ENCODE measurements at places on chromosomes 7 and 10. TPM values are rescaled to one million over a fixed set of nuclear protein-coding genes. Genes with fewer than 3 reads are reported as not detected.
A peak's percentile ranks its signal among the peaks of the same experiment; 100 is the strongest.

DNA sequence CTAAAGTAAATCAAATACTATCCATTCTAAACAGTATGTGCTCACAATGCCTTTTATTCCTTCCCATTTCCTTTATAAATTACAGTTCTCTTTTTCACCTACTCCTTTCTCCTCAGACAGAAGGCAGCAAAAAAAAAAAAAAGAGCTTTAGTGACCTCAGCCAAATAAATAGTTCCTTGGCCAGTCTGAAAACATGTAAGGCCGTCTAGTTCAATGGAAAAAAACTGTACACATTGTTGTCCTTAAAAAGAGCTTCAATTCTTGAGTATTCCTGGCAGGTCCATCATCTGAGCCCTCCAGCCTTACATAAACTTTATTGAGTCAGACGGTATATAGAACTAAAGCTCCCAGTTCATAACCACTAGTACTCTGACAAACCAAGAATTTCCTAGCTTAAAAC lies 185.4 kb downstream of the CACNA2D1 start:
- no peak for DNase-seq

GRCh38 chr10:91992031-91992430 lies 68.5 kb downstream of the BTAF1 start:
- no peak for DNase-seq

DNA sequence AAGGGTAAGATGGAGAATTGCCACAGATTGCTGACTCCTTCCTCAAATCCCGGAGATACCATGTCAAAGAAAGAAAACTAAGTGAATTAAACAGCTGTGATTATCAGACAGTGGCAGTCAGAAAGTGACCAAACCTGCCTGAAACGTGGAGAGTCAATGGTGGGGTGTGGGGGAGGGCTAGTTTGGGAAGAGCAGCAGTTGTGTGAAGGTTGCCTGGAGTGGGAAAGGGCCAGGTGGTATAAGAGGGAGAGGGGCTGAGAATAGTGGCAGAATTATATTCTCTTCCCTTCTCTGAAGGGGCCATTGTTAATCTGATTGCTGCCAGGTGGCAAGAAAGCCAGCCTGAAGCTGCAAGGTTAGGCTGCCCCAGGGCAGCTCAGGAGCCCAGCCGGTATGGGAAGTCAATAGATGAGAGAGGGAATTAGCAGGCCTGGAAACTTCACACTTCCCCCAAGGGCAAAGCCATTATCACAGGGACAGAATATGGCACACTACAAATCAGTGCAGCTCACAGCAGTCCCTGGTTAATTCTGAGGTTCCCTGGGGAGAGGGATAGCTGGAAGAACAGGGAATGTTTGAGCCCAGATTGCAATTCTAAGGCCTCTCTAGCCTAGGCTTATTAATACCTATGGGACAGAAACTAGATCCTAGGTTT lies 83.9 kb upstream of the ITGB1 start:
- no peak for DNase-seq

- DNase-seq, result no peak
These were observed 132.4 kb downstream of the CDK14 start for GRCh38 chr7:90728568-90728967.

DNA sequence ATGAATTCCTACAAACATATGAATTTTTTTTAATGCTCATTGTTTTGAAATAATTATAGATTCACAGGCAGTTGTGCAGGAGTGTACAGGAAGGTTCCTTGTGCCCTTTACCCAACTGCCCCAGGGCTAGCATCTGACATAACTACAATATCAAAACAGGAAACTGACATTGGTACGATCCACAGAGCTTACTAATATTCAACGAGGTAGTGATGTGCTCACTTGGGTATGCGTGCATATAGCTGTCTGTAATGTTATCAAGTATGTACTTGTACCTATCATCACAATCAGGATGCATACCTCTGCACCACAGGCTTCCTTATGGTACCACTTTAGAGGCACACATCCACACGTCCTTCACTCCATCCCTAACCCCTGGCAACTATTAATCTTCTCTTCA lies 68.3 kb downstream of the BMS1 start:
- DNase-seq, result no peak

GRCh38 chr10:71622154-71622526 lies 97.4 kb downstream of the C10orf105 start:
- DNase-seq, result peak; percentile 52

- no peak for DNase-seq
These were observed 38.4 kb upstream of the PLXNA4 start for GRCh38 chr7:132614428-132615318.

GRCh38 chr10:86871563-86872183 lies 85.7 kb downstream of the MMRN2 start:
- no peak for DNase-seq

DNA sequence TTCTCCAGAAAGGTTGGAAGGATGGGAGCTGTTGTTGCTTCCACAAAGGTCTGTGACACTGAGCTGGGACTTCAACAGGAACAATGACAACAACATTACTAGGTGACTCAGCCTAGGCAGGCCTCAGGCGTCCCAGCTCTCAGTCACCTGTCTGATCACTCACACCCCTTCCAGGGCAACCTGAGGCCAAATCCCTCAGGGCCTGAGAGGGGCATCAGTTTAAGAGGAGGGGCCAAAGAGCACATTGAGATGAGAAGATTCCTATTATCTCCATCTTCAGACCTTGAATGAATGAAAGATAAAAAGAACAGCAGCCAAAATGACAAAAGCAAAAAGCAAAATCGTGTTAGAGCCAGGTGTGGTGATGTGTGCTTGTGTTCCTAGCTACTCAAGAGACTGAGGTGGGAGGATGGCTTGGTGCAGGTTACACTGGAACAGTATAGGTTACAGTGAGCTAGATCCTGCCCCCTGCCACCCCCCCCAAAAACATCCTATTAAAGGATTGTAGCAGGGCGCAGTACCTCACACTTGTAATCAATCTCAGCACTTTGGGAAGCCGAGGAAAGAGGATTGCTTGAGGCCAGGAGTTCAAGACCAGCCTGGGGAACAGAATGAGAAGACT lies at the start of gene ATG9B:
Gene ATG9B, minus strand, starts transcription at position 60 of the 622 bp plus-strand sequence. CDS start 71 bp downstream, outside the sequence.
- no peak for DNase-seq

GRCh38 chr10:49512121-49512809 lies 26.7 kb downstream of the ERCC6 start:
- DNase-seq, result no peak

DNA sequence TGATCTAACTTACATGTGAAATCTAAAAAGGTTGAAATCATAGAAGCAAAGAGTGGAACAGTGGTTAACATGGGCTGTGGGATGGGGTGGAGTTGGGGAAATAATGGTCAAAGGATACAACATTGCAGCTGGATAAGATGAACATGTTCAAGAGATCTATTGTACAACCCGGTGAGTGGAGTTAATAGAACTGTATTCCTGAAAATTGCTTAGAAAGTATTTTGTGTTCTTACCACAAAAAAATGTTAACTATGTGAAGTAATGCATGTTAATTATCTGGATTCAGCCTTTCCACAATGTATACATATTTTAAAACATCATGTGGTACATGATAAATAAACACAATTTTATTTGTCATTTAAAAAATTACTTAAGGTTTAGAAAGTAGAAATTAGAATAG lies 271.0 kb upstream of the LRRTM3 start:
- no peak for DNase-seq

GRCh38 chr7:22435105-22435504 lies 64.9 kb downstream of the STEAP1B start:
- no peak for DNase-seq

DNA sequence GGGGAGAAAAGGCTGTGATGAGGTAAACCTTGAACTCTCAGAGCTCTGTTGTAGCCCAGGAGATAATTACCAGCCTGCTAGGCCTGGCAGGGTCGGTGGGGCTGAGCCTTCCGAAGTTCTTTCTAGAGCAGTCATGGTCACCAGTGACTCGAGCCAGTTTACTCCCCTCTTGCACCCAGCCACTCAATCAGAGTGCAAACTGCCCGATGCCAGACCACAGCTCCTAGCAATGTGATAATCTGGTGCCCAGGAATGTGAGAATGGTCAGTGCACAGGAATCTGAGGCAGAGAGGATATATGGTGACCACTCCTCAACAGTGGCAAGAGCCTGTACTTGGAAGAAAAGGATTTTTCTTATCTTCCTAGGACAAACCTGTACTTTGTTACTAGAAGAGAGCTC lies 46.4 kb upstream of the KMT2E start:
- DNase-seq, result no peak

DNA sequence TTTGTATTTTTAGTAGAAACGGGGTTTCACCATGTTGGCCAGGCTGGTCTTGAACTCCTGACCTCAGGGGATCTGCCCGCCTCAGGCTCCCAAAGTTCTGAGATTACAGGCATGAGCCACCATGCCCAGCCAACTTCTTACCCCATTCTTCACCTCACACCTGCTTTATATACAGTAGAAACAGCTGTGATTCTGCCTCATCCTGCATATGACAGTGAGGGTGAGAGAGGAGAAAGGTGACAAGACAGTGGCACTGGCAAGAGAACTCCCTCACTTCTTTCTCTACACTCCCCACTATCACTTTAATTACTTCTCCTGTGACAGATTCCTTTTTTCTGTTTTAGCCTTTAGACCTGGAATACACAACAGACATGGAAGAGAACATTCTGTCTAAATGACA lies 61.8 kb upstream of the CAPZA2 start:
- DNase-seq, result no peak

DNA sequence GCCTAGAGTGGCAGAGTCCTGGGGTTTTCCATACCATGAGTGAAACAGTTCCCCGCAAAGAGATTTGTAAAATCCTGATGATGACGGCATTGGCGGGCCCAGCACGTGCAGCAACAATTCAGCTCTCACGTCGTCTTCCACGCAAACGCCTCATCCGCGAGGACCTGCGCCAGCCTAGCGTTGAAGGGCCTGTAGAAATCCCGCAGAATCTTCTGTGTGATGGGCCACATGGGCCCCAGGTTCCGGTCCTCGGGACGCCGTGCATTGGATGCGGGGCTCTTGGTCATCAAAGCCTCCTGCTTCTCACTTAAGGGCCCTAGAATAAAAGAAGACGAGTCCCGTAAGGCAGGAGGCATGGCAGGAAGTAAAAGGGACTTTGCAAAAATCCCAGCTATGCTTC lies 83.4 kb downstream of the CHST15 start:
- no peak for DNase-seq

GRCh38 chr10:26491934-26492333 lies 53.8 kb downstream of the APBB1IP start:
- DNase-seq, result no peak

DNA sequence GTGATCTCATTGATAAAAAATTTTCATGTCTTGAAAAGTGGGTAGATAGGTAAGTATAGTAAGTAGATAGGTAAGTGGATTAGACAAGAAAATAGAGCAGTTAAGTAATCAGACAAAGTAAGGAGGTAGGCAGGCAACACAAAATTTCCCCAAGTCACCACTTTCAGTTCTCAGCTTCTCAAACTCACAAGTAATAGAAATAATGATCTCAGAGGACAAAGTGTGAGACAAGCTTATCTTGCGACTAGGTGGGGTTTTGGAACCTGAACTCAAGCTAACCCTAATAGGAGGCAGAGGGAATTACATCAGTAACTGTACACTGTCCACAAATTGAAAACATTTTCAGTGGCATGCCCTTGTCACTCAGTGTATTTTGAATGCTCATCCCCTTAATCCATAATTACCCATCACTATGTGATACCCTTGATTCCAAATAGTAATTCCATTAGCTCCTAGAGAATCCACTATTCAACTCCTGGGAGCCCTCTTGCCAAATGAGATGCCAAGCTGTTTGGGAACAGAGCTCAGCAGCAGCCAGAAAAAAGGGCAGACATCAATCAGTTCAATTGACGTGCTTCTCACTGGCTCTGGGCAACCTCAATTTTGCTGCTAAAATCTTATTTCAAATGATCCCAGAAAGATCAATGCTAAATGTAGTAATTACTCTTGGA lies 703.2 kb downstream of the XPNPEP1 start:
- no peak for DNase-seq

DNA sequence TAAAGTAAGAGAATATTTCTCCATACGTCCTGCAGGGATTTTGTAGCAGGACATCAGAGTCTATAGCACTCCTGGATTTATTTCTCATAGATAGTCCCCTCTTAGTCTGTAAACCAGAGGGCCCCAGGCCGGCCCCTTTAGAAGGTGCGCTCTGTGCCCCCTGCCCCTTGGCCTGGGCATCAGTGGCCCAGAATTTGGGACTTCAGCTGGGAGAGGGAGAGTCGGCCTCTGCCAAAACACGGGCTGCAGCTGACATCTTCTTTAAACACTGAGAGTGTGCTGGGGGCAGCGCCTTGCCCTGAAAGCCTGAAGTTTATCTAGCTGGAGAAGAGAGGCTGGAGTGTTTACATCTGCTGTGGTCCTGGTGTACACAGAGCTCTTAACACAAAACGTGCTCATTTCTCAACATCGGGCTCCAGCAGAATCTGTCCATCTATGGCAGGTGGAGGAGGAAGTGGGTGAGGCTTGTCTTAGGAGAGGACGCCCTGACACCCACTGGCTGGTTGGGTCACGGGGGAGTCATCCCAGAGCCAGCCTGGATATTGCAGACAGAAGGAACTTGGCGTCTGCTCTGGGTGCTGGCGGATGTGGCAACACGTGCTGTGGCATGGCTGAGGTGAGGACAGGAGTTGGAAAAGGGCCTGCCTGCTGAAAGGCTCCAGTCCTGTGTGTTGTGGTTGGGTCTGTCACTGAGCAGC lies 5.0 kb upstream of the TACR2 start:
- DNase-seq, result peak; percentile 88

GRCh38 chr7:6323967-6324701 lies 51.7 kb upstream of the CYTH3 start:
- no peak for DNase-seq

GRCh38 chr7:88276605-88277153 lies 30.0 kb downstream of the STEAP4 start:
- DNase-seq, result no peak

Gene PLPP4
- 0.55 TPM for total RNA-seq

Gene LRRD1
- not detected for total RNA-seq

Gene PRKAR2B
- total RNA-seq, result 17.5 TPM

Gene CALN1
- total RNA-seq, result 2.3 TPM

Gene PNLIP
- not detected for total RNA-seq

Gene ZRANB1
- 55.3 TPM for total RNA-seq

Gene HGF
- 3.6 TPM for total RNA-seq

Gene RBM20
- total RNA-seq, result 0.88 TPM

Gene SDK1
- total RNA-seq, result 16.2 TPM

Gene CFAP70
- 1.5 TPM for total RNA-seq

Gene CYP51A1
- total RNA-seq, result 121 TPM

Gene MYO1G
- 0.59 TPM for total RNA-seq

Gene CCDC146
- 12.8 TPM for total RNA-seq

Gene SPACDR
- total RNA-seq, result 1.4 TPM

Gene ZPBP
- not detected for total RNA-seq

Gene MUC3A
- not detected for total RNA-seq

Gene SCIN
- total RNA-seq, result under 0.01 TPM

Gene HPSE2
- 7.0 TPM for total RNA-seq

Data from uterus (tissue), 4 donors.